ENCODE measurements at places on chromosomes 7 and 10. TPM values are rescaled to one million over a fixed set of nuclear protein-coding genes. Genes with fewer than 3 reads are reported as not detected.

DNA sequence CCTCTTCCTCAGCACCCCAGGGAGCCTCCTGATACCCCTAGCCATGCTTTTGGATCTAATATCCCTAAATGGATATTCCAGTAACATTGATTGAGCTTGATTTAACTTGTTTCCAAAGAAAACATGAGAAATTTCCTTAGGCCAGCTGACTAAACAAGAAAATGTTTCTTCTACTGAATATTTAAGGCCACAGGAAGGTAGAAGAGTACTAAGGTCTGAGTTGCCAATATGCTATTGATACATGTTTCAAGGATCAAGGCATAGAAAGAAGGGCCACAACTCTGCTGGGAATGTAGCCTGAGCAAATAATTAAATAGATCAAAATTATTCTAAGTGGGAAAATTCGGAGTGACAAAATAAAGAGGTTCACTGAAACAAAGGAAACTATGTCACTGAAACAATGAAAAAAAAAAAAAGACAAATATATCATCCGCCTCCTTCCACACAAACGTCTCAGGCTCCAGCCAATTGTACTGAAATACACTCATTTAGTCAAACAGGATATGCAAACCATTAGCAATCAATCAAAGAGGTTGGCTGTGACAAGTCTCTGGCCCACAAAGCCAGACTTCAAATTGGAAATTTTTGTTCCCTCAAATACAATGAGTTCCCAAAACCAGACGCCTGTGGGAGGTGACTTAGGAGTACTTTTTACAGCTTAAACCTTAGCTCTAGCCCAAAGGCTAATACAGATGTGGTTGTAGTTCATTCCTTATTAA lies 396.2 kb downstream of the HTR7 start:
- no peak for DNase-seq

- no peak for DNase-seq
Observed at GRCh38 chr7:157807510-157807909, 470.7 kb downstream of the DNAJB6 start.

- no peak for DNase-seq
Observed at GRCh38 chr7:21358648-21359047, 69.2 kb upstream of the SP4 start.

KCTD7 gene
- 20.1 TPM for polyA plus RNA-seq

DNA sequence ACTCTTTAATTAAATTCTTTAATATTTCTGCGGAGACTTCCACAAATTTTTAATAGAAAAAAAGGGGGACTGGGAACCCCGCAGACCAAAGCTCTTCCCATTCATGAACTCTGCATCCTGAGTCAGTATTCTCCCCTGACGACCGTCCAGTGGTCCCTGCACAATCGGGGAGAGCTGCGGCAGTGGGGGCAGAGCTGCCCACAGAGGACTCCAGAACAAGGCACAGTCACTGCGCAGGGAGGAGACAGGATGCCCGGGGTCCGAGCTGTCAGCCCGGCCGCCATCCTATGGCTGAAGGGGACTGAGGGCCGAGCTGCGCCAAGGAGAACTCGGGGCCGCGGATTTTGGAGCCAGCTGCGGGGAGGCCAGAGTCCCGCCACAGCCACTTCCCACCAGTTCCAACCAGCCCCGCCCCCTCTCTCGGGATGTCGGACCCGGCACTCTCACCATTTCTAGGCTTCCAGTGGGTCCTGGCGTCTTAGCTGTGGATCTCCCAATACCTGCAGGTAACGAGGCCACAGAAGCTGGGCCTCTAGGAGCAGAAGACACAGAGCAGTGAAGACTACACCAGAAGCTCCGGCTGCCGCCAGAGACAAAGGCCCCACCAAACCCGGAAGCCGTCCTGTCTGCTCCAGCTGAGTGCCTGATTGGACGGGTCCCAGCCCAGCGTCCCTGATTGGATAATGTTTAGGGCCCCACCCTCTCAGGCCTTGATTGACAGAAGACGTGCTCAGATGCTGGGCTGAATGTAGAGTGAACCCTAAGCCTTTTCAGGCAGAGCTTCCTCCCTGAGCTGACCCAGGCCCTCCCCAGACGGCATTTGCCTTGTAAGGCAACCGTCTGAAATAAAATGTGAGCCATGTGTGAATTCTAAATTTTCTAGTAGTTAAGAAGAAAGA lies at the start of gene ERV3-1:
Gene ERV3-1 (minus strand): TSS at position 594 of the 899 bp plus-strand sequence. CDS start 13,661 bp downstream, outside the sequence.
- DNase-seq: peak; percentile 97

GIMAP5 gene
- polyA plus RNA-seq: 9.0 TPM

ADAMTS14 gene
- 7.2 TPM for polyA plus RNA-seq

VIPR2 gene
- polyA plus RNA-seq: 1.4 TPM

- DNase-seq: no peak
Observed at GRCh38 chr10:114002422-114002821, 41.2 kb upstream of the ADRB1 start.

GRCh38 chr10:29249018-29249417 lies 39.9 kb upstream of the LYZL1 start:
- DNase-seq: no peak

DNA sequence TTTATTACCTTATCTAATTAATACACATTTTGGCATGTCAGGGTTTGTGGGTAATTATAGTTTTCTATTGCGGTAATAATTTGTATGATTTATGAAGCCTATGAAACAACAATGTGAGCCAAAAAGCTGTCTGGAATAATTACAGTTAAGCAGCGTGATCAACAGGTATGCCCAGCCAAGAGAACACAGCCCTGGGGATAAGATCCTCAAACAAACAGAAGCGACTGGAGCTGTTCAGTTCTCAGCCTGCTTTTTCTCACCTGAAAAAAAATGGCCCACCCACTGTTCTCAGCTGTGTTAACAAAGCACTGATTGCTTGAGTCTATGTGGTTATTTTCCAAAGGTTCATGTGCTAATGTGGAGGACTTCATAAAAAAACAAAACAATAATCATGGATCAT lies 855.8 kb downstream of the GATA3 start:
- no peak for DNase-seq

DNA sequence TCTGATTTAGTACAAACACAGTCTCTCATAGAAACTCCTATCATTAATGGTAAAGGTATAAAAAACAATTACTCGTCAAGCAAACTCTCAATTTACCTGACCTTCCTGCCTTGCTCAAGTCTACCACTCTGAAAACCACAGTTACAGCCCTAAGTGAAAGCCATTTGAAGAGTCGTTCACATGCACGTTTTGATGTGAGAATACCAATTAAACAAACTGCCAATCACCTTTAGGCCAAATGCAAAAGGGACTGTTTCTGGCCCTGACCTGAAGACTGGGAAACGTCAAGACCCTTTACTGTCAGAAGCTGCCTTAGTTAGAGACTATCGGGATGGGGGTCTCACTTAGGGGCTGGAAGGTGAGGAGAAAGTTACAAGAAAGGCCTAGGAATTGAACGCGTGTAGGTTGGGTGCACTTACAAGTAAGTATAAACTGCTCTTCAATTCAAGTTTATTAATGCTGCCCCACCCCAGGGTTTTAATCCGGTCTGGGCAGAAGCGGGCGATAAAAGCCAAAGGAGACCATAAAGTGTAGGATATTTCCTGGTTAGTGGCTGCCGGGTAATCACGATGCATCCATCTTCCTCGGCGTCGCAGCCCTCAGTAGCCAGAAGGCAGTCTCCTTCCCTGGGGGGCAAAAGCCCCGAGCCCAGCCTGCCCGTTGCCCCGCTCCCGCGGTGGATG lies 935 bp downstream of the TM9SF3 start:
- DNase-seq: no peak

- peak; percentile 33 for DNase-seq
Observed at GRCh38 chr10:46106410-46107255, 60.6 kb upstream of the MSMB start.

- no peak for DNase-seq
Observed at GRCh38 chr7:131501930-131502685, 54.3 kb downstream of the PODXL start.

WAC gene
- polyA plus RNA-seq: 99.7 TPM

DNA sequence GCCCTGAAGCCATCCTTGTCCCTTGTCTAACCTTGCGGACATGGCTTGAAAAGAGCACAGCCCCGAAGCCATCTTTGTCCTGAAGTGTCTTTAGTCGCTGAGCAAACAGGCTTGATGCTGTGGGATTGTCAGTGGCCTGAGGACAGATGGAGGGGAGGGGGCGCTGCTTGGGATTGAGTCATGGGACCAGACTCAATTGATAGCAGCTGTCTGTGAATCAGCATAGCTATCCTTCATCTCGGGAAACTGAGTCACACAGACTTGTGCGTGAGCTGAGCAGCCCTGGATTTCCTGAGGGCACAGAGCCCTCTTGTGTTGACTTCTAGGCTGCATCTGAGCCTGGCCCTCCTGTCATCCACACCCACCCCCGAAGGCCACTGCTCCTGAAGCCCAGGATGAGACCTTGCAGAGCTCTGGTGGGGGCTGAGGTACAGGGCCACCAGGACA lies 14.4 kb downstream of the MYO1G start:
- no peak for DNase-seq

DNA sequence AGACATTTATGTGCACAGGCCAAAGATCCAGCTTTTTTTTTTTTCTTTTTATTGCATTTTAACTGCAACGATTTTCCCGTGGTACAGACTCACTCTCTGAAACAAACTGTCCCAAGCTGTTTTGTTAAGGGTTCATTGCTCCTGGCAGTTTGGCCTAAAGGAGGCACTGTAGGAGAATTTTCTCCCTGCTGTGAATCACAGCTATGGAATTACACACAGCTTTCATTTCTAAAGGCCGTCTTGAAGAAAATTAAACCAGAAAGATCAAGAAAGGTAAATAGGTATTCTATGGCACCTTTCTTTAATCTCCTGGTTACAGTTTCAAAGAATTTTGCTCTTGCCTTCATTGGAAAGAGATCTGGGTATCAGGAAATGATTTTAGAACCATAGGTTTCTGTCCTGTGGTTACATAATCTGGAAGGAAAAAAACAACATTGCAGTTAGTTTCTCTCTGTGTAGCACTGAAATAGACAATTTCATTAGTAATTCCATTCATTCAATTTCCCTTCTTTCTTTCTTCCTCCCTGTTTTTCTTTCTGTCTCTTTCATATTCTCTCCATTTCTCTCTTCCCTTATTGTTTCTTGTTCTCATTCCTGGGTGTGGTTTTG lies 51.2 kb downstream of the PDK4 start:
- peak; percentile 90 for DNase-seq

DNA sequence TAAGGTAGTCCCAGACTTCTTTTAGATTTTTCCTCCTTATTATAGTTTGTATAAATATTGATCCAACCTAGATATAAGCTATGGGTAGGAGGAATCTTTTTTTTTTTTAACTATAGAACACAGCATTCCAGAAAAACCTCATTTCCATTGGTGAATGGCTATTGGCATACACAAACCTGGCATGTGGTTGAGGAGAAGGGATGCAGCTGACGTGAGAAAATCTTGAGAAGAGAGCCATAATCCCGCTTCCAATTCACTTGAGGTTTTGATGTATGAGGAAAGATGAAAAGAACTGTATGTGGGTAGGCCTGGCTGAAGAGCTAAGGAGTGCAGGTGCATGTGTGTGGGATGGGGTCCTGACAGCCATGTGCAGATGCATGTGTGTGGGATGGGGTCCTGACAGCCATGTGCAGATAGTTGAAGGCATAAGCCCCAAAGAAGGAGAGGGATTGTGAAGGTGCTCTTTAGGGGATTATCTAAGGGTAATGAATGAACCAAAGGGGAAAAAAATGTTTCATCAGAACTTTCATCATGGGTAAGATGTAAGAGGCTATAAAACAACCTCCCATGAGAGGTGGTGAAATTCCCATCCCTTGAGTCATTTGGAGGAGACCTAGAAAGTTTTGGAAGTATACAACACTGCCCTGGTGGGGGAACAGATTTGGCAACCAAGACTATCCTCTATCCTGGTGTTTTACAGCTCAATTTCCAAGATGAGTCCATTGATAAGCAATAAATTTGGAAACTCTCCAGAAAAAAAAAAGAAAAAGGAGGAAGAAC lies 3.8 kb upstream of the PKD2L1 start:
- DNase-seq: no peak

DNA sequence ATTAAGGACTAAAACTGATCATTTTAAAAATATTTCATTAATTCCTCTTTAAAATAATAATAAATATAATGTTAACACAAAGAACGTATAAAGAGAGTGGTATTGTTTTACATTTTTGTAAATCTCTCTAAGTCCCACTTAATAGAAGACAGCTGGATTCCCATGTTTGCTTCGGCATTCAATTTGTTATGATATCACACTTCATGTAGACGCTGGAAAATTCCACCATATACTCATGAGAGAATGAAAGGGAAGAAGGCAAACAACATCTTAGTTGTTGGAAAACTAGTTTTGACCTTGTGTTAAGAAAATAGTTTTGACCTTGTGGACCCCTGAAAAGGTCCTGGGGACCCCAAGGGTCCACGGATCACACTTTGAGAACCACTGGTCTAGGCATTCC lies 85.3 kb upstream of the MGMT start:
- DNase-seq: no peak

PIP4K2A gene
- 15.3 TPM for polyA plus RNA-seq

DNA sequence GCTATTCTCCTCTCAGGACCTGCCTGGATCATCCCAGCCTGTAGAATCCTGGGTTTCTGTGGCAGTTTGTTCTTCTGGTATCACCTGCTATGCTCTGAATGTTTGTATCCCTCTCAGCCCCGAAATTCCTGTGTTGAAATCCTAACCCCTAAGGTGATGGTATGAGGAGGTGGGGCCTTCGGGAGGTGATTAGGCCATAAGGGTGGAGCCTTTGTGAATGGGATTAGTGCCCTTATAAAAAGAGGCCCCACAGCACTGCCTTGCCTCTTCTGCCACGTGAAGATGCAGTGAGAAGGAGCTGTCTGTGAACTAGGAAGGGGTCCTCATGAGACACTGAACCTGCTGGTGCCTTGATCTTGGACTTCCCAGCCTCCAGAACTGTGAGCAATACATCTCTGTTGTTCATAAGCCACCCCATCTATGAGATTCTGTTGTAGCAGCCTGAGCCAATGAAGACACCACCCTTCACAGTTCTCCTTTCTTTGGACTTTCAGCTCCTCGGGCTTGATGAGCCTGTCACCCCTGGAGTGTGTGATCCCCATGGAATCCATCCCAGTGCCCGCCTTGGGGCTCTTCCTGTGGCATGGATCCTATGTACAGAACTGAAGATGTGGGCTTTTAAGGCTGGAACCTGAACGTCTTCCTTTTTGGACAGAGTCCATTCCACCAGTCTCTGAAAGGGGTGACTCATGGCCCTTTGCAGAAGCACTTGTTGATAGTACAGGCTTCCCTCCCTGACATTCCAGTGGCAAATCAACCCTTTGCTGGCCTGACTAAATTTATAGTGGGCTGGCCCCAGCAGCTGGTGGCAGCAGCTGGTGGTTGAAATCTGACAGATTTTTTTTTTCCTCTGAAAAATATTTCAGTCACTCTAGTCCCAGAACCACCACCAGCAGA lies 138.0 kb downstream of the TACC2 start:
- peak; percentile 71 for DNase-seq

DNA sequence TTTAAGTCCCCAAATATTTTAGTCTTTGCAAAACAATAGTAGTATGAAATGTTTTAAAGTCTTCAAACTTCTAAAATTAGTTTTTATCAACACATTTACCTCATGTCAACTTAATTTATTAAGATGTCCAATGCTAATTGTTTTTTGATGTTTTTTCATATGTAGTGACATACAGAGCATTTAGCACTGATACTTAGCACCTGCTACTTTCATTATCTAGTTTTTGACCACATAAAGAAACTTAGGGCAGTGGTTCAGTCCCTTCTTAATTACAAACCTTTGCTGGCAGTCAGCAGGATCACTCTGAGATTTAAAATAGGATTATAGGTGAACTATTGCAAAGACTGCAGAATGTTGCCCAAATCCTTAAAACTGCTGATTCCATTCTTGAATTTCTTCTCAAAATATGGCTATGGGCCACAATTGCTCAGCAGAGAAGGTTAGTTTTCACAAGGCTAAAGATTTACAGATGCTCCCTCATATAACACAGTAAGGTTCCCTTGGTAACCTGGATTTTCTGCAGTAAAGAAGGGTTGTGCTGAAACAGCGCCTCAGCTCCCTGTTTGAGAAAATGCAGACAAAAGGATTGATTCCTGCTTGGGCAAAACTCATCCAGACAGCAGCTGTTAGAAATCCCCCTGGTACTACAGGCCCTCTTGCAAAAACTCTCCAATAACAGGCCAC lies 3.4 kb downstream of the GPR85 start:
- DNase-seq: no peak
